NCI-H1417 (cell line): ENCODE measurements at places on chromosomes 3 and 15.

- DNase-seq: no peak
Observed at GRCh38 chr15:45185903-45186770, 1.6 kb downstream of the SHF start.

GRCh38 chr15:39125904-39126303 lies 455.0 kb upstream of the THBS1 start:
- no peak for DNase-seq

DNA sequence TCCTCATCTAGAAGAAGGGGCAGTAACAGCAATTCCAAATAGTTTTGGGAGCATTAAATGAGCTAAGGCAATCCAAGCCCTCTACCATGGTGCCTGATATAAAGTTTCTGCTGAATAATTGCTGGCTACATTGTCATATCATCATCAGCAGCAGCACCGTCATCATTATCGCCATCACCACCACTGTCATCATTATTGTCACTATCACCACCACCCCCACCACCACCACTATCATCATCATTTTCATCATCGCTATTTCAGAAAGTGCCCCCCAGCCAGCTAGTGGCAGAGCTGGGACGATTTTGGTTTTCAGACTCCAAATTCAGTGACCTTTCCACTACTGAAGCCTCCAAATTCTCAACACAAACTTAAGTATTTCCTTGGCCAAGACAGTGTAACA lies 15.0 kb downstream of the XCR1 start:
- DNase-seq: no peak

GRCh38 chr3:11510356-11510755 lies 133.4 kb downstream of the VGLL4 start:
- peak; percentile 28 for DNase-seq

- DNase-seq: no peak
Observed at GRCh38 chr3:42960282-42960681, 18.8 kb upstream of the GASK1A start.

DNA sequence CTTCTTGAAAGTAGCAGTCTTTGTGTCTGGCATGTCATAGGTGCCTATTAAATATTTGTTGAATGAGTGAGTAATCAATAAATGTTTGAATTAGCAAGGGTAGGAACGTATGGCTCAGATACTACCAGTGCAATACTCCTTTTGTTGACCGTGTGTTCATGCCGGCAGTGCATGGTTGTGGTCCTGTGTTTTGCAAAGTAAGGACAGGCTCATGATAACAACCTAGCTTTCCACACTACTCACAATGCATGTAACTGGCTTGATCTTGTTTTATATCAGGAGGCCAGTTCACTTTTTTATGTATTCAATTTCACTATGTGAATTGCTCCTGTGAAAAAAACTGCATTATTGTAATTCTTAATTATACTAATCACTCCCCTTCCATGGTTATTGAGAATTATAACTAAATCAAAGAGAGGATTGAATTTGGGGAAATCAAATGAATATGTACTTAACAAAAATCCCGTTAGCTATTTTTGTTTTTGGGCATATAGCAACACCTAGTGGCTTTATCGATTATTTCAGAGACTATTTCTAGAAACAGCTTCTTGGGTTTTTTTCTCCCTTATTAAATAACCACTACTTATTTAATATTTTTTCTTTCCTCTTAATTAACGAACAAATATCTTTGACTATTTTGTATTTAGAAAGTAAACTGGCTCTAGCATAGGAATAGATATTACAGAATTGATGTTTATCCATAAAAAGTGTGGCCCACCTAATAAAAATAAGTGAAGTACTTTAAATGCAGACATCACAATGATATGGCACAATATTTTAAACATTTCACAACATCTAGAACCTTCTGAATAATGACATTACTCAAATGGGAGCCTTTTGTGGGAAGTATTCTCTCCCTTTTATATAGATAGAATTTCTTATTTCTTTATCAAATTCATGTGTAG lies 218.5 kb downstream of the BBX start:
- DNase-seq: peak; percentile 17

DNA sequence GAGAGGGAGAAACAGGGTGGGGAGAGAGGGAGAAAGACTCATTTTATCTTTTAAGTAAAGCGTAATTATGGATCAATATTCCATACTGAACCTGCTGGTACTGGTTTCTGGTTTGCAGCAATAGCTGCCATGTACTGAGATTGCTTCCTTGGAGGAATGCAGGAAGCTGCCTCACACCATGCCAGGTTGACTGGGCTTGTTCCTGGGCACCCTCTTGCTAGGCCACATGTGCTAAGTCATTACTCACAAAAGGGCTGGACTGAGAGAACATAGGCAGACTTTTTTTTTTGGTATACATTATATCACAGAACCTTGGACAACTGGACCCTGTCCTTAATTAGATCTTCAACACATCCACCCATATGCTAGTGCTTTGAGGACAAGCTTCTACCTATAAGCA lies 193.4 kb downstream of the ZNF621 start:
- no peak for DNase-seq
